Anterior cingulate cortex (tissue), 58 donors: ENCODE measurements at places on chromosomes 7 and 10.

GRCh38 chr10:28939281-28940157 is 262.2 kb downstream of the BAMBI start:
- DNase-seq: peak; percentile 22

- no peak for DNase-seq
These were observed 54.9 kb upstream of the NAMPT start for GRCh38 chr7:106339513-106340246.

GRCh38 chr10:14409247-14409646 is 78.5 kb upstream of the FRMD4A start:
- no peak for DNase-seq

GRCh38 chr10:89301232-89301631 is 614 bp upstream of the IFIT2 start:
- no peak for DNase-seq

DNA sequence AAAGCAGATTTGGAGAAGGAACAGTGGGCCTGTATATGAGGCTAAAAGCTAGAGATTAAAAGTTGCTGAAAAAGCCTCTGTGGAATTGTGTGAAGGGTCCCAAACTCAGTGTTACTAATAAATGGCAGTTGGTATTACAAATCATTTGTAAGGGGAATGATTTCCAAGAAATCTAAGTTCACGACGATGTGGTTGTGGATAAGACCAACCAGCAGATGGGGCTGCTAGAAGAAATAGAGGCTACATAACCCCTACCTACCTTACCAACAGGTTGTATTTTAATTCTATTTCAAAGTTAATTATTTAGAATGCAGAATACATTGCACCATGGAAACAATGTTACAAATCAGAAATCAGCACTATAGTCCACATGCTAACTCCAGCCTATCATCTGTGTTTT is 377.1 kb downstream of the HPSE2 start:
- DNase-seq: no peak

- no peak for DNase-seq
These were observed 396.4 kb downstream of the INHBA start for GRCh38 chr7:41306486-41306885.

DNA sequence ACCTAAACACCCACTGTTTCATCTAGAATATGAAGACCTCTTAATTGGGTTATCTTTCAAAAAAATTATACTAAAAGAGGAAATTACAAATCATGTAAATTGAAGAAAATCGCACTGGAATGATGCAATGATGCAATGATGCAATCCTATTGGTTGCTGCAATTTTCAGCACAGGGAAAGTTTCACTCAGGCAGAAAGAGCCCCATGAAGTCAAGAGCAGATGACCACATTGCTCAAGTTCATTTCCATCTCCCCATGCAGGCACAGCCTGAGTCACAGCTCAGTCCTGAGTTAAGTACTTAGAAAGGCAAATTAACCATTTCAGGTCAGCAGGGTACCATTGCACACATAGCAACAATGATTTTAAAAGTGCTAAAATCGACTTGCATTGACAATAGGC is 180.3 kb upstream of the MYO3A start:
- no peak for DNase-seq

- peak; percentile 1 for DNase-seq
These were observed 314.2 kb upstream of the GNAI1 start for GRCh38 chr7:79820387-79820786.

GRCh38 chr7:43042302-43042701 is 70.1 kb upstream of the HECW1 start:
- DNase-seq: no peak

DNA sequence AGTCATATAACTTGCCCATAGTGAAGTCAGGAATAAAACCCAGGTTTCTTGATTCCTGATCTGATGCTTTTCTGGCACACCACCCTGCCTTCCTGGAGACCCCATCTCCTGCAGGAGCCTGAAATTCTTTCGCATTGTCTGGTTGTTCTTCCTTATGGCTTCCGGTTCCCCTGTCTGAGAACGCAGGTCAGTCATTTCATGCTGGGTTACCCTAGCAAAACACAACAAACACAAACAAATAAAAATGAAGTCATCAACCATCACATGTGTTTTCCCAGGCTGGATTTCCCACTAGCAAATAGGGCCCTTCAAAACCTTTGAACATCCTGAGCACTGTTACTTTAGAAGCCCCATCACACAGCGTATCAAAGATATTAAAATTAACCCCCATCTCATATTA is 569.6 kb downstream of the LRMDA start:
- no peak for DNase-seq

DNA sequence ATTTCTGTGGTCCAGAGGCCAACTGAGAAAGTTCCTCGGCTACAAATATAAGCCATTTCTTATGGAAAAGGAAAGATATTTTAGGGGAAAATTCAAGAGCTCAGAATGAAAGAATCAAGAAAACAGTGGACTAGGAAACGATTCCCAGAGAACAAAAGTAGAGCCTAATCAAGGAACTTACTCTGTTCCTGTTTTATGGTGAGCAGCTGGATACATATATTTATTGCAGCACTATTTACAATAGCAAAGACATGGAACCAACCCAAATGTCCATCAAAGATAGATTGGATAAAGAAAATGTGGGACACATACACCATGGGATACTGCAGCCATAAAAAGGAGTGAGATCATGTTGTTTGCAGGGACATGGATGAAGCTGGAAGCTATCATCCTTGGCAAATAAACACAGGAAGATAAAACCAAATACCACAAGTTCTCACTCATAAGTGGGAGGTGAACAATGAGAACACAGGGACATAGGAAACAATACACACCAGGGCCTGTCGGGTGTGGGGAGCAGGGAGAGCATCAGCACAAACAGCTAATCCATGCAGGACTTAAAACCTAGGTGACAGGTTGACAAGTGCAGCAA is 298.7 kb downstream of the THSD7A start:
- DNase-seq: no peak

GRCh38 chr10:77861366-77861765 is 65.2 kb downstream of the DLG5 start:
- no peak for DNase-seq

- DNase-seq: no peak
These were observed at the start of gene GIMAP2 for GRCh38 chr7:150685219-150686029. TSS of gene GIMAP2 (plus strand) at chr7:150685706. CDS start at chr7:150687060, 1,354 bp downstream.

- DNase-seq: no peak
These were observed 1.4 kb downstream of the PPP1R17 start for GRCh38 chr7:31688372-31688771.
